Breast epithelium (tissue), 4 donors: ENCODE measurements at places on chromosomes 6 and 20. TPM values are rescaled to one million over a fixed set of nuclear protein-coding genes. Genes with fewer than 3 reads are reported as not detected.

DNA sequence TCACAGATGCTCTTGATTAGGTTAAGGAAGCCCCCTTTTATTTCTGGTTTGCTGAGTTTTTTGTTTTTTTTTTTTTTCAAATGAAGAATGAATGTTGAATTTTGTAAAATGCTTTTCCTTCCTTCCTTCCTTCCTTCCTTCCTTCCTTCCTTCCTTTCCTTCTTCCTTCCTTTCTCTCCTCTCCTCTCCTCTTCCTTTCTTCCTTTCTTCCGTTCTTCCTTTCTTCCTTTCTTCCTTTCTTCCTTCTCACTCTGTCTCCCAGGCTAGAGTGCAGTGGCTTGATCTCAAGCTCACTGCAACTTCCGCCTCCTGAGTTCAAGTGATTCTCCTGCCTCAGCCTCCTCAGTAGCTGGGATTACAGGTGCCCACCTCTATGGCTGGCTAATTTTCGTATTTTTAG, 158.2 kb downstream of the ZFAND3 start:
- no peak for DNase-seq
- H3K4me1 ChIP-seq: no peaks in the 10 kb centered on the region
- H3K4me3 ChIP-seq: no peak overlapping the region
- H3K27me3 ChIP-seq: no peaks in the 10 kb centered on the region
- no peaks in the 10 kb centered on the region for H3K36me3 ChIP-seq
- no peak overlapping the region for H3K27ac ChIP-seq

Gene TBX18
- 8.8 TPM for total RNA-seq

DNA sequence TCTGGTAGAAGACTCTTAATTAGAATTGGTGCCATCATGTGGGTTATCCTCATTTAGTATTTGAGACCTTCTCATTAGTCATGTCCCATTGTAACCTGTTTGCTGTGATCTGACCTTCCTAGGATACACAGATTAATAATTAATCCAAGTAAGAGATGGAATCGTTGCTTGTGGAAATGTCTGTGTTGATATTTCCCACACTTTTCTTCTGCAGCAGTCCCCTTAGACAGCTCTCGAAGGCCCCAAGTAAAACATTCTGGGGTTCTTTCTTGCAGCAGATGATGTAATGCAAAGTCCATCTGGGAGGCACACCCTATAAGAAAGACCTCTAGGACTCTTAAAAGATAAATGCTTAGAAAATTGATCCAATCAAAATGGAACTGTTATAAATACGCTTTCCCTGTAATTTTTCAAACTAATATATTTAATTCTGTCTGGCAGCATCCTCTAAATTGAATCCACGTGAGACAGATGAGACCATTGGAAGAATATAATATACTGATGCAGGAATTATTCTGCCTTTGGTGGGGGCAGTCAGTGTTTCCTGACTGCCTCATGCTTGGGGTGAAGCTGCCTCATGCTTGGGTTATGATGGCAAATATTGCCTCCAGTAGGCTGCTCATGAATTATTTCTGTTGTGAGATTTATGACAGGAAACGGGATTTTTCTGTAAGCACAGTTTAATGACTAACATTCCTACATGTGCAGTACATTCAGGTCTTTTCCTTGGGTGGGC, 54.5 kb upstream of the ARMC2 start:
- H3K4me3 ChIP-seq: no peak overlapping the region
- H3K27ac ChIP-seq: no peak overlapping the region
- H3K27me3 ChIP-seq: no peaks in the 10 kb centered on the region
- H3K36me3 ChIP-seq: no peaks in the 10 kb centered on the region
- H3K4me1 ChIP-seq: no peaks in the 10 kb centered on the region

DNA sequence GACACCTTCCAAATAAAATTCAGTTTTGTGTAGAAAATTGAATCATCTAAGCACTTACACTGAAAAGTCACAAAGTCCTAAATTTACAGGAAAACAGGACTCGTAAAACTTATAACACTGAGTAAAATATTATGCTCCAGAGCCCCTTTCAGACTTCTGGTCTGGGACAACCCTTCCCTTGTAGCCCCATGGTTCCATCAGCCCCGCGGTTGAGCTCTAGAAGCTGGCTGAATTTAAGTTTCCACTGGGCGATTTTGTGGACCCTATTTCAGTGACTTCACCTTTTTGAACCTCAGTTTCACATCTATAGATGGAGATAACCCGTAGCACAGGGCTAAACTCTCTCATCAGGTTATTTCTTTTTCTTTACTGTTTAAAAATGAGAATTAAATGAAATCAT, 117.7 kb upstream of the BACH2 start:
- no peak for DNase-seq
- H3K36me3 ChIP-seq: no peaks in the 10 kb centered on the region
- H3K4me1 ChIP-seq: no peaks in the 10 kb centered on the region
- no peaks in the 10 kb centered on the region for H3K27me3 ChIP-seq

DNA sequence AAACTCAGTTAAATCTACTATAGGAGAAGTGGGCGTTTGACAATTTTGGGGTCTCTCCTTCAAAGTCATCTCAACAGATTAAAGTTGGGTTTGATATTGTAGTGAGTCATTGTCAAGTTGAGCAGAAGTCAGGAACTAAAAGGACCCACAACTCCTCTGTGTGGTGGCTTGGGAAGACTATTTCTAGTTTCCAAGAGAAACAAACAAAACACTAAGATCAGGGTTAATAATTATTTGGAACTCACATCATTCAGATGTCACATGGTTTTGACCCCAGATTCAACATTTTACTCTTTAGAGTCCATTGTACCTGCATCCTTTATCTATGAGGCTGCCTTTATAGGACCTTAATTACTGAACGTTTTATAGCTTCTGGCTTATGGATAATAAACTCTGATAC, 45.3 kb upstream of the TINAG start:
- H3K27ac ChIP-seq: no peak overlapping the region
- no peaks in the 10 kb centered on the region for H3K36me3 ChIP-seq
- H3K4me3 ChIP-seq: no peak overlapping the region
- no peaks in the 10 kb centered on the region for H3K4me1 ChIP-seq

- no peaks in the 10 kb centered on the region for H3K36me3 ChIP-seq
- H3K27ac ChIP-seq: no peak overlapping the region
- no peak overlapping the region for H3K4me3 ChIP-seq
- DNase-seq: no peak
These were observed 77.8 kb downstream of the SYCP2L start for GRCh38 chr6:10964684-10965083.

- DNase-seq: no peak
- H3K4me1 ChIP-seq: no peaks in the 10 kb centered on the region
These were observed 207.8 kb downstream of the OTOR start for GRCh38 chr20:16955971-16956370.

DNA sequence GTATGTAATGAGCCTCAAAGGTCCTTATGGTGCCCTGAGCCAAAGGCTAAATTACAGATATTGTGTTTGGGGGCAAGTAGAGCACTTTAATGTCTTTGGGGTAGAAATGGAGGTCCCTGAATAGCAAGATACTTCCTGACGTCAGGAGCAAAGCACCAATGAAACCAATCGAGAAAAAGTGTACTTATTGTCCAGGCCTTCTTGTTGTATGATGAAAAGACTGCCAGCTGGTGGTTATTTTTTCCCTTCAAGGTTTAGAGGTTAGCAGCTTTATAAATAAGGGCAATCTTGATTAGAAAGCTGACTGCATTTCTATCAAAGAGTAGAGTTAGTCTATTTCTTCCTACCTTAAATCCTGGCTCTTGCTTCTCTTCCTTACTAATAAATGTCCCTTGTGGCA, 76.1 kb upstream of the HSF2 start:
- no peak overlapping the region for H3K27ac ChIP-seq
- H3K36me3 ChIP-seq: no peaks in the 10 kb centered on the region
- H3K4me3 ChIP-seq: peak overlapping the region; percentile 38
- DNase-seq: no peak
- no peaks in the 10 kb centered on the region for H3K27me3 ChIP-seq

GRCh38 chr20:57399587-57400155, 8.5 kb downstream of the RBM38 start:
- H3K27ac ChIP-seq: peak overlapping the region; percentile 65
- H3K27me3 ChIP-seq: no peaks in the 10 kb centered on the region
- DNase-seq: no peak
- peaks cover 5% of the 10 kb centered on the region for H3K4me1 ChIP-seq
- H3K36me3 ChIP-seq: no peaks in the 10 kb centered on the region

GRCh38 chr20:11379257-11380011, 538.3 kb upstream of the BTBD3 start:
- no peaks in the 10 kb centered on the region for H3K27me3 ChIP-seq
- no peak overlapping the region for H3K4me3 ChIP-seq
- no peaks in the 10 kb centered on the region for H3K4me1 ChIP-seq
